Spleen (tissue), 13 donors: ENCODE measurements at places on chromosomes 2 and 18. TPM values are rescaled to one million over a fixed set of nuclear protein-coding genes. Genes with fewer than 3 reads are reported as not detected.
A peak's percentile ranks its signal among the peaks of the same experiment; 100 is the strongest.

- DNase-seq = peak; percentile 33
Measured at GRCh38 chr2:98532756-98533155, 75.6 kb downstream of the COA5 start.

Gene CD8B2
- not detected for total RNA-seq

DNA sequence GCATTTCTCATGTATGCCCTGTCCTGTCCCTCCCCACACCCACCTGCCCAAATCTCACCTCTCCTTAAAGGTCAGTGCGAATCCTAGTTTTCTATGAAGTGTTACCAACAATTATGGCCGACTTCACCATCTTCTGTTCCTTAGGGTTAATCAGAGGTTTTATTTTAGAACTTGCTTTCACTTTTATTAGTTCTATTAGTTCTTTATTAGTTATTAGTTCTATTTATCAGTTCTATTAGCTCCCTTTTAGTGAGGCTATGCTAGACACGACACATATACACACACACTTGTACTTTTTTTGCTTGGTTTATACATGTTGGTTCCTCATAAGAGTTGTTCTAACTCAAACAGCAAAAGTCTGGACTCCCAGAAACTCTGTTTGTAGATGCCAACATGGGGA lies 176.8 kb upstream of the MSH6 start:
- DNase-seq = no peak

Gene SNORC
- total RNA-seq = 1.2 TPM

Gene RTP5
- 1.4 TPM for total RNA-seq

GRCh38 chr2:216109962-216110614 lies 940 bp downstream of the XRCC5 start:
- no peak for DNase-seq

DNA sequence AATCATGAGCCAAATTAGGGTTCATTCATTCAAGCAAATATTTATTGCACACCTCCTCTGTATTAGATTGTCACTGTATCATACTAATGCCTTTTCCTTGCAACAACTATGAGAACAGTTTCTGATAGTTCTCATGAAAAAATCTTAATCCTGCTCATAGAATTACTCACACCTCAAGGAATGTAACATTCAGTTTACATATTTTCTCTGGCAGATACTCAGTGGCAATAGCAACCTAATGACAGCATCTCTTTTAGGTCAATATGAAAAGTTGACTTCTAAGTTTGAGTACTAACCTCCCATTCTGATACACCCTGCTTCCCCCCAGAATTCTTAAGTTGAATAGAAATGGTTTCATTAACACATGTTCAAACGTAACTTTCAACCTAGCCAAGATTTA lies 132.0 kb downstream of the VWC2L start:
- DNase-seq = no peak

DNA sequence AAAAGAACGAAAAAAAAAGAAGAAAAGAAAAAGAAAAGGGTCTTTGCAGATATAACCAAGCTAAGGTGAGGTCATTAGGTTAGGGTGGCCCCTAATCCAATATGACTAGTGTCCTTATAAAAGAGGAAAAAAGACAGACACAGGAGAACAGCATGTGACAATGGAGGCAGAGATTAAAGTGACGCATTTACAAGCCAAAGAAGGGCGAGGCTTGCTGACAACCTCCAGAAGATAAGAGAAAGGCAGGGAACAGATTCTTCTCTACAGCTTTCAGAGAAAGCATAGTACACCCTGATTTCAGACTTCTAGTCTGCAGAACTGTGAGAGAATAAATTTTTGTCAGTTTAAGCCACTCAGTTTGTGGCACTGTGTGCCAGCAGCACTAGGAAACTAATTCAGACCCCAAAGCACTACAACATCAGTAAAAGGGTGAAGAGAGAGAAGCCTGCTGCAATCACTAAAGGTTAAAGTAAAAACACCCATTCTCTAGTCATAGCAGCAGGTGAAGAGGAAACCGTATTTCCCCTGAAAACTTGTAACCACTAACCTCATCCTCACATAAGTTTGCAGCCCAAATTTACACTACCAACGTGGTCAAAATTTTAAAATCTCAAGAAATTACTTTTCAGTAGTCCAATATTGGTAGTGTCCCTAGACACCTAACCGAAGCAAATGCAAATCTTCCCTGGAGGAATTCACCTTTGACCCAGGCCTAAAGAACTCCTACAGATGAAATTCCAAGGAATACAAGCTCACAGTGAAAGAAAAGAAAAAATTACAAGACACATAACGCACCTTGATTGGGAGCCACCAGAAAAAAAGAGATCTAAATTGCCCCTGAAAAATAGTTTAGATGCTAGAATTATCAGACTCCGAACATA lies 17.5 kb downstream of the REEP1 start:
- DNase-seq = no peak

DNA sequence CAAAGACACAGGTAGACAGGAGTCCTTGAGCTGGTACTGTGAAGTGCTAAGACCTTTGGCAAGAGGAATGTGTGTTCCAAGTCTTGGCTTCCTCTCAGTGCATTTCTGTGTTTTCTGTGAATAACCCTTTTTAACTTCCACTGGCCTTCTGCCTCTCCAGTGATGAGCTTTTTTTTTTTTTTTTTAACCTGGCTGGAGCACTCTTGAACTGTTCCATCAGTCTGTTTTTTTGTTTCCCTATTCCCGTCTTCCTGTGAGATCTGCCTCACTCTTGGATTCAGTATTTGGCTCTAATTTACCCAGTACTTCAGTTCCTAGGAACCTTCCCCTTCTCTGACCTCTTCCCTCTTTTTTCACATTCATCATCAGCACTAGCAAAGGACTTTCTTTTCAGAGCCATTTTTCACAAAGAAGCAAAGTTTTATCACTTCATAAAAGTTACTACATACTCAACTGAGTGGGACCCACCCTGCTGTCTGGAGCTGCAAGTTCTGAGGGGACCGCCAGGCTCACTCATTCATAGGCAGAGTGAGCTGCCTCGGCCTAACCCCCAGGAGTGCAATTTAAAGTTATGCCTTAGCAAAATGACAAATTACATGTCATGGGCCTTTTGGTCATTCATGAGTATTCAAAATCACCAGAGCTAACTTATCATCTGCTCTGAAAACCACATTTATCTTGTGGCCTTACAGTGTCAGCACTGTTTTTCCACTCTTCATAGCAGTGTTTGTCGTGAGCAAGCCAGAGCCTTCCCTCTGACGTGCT lies 126.9 kb upstream of the DAPL1 start:
- no peak for DNase-seq

Gene NT5DC4
- 3.1 TPM for total RNA-seq

Gene DSEL
- 6.4 TPM for total RNA-seq

Gene SOWAHC
- total RNA-seq = 6.6 TPM

GRCh38 chr2:71276311-71277146 lies 49.6 kb upstream of the PAIP2B start:
- DNase-seq = peak; percentile 95

- no peak for DNase-seq
Measured at GRCh38 chr2:241313543-241314095, 1.9 kb downstream of the HDLBP start.

Gene TMEM178A
- 0.70 TPM for total RNA-seq

- no peak for DNase-seq
Measured at GRCh38 chr2:16012626-16013358, 72.4 kb downstream of the MYCN start.

Gene MARCHF4
- not detected for total RNA-seq

Gene RNMT
- 17.5 TPM for total RNA-seq

- no peak for DNase-seq
Measured at GRCh38 chr18:77096936-77097886, 35.4 kb downstream of the MBP start.

DNA sequence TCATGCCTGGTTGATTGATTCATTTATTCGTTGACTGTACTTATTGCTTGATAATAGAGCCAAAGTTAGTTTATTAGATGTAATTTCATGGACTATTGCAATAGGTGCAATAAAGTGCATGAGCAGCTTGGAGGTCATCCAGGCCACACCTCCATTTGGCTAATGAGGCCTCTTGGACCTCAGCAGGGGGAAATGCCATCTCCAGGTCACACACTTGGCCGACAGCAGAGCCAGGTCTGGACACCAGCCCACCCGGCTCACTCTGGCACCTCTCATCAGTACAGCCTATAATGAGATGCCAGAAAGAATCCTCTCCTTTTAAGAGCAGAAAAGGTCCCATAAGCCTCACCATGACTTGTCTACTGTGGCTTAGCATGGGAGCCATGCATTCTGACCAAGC lies 71.2 kb upstream of the AFF3 start:
- DNase-seq = no peak

GRCh38 chr2:161745866-161746614 lies 121.8 kb downstream of the SLC4A10 start:
- DNase-seq = no peak

Gene FMNL2
- total RNA-seq = 56.6 TPM

DNA sequence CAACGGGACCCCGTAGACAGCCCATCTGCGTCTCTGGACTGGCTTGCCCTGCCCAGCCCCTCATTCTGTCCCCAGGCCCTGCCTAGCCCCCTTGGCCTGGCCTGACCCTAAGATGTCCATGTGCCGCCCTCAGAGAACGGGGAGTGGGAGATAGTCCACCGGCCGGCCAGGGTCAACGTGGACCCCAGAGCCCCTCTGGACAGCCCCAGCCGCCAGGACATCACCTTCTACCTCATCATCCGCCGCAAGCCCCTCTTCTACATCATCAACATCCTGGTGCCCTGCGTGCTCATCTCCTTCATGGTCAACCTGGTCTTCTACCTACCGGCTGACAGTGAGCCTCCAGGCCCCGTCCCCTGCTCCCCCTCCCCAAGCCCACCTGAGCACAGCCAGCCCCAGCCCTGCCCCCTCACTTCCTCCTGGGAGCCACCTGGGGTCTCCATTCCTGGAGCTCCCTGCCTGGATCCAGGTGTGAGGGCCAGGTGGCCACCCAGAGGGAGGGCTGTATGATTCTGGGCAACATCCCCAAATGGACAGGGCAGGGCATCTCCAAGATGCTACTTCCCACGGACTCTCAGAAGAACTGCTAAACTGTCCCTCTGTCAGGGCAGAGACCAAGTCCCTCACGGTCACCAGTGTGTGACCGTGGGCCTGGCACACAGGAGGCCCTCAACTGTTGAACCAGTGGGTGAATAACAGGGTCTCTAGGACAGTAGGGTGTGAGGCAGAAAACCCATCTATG lies 4.0 kb downstream of the CHRND start:
- peak; percentile 54 for DNase-seq

DNA sequence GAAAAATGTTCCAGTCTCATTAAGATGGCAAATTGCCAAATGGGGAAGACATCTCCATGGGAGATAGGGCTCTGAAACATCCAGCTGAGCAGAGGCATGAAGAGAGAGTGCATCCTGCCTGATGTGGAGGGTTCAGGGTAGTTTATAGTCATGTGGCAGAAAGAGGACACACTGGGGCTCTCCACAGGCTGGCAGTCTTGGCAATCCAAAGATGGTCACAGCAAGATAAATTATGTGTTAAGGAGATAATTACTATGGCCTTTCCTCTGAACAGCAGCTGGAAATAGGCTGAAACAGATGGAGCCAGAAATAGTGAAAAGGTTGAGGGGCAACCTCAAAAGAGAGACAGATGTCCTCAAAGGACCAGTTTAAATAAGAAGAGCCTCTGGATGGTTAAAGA lies 97.2 kb downstream of the DCC start:
- no peak for DNase-seq

Gene CFAP221
- 0.65 TPM for total RNA-seq

- no peak for DNase-seq
Measured at GRCh38 chr2:8684540-8684877, 2.7 kb downstream of the ID2 start.

DNA sequence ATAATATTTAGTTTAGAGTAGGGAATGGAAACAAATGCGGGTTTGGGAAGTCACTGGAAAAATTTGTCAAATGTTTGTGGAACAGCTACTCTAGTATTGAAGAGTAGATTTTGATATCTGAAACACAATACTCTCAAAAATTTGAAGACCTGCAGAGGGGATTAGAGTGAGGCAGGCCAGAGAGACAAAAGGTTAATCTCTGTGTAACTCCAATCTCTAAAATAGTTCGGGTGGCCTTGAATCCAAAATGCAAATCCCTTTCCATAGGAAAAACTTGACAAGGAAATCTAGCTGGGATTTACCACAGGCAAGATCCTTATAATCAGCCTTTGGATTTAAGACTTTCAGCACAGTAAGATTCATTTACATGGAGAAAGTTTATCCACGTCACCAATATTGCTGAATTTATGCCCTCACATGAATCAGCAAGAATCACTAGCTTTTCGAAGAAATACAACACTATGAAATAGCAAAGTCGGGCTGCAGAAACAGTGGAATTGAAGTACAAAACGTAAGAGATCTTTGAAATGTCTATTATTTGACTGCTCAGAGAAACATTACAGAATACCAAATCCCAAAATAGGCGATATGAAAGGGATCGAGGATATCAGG lies 423.7 kb upstream of the ZNF804A start:
- no peak for DNase-seq

Gene TACR1
- not detected for total RNA-seq

- DNase-seq = no peak
Measured at GRCh38 chr2:127462461-127462860, 44.2 kb downstream of the PROC start.

Gene RESP18
- not detected for total RNA-seq

Gene GREB1
- total RNA-seq = 0.51 TPM
